ENCODE measurements at places on chromosomes 1 and 21.
A peak's percentile ranks its signal among the peaks of the same experiment; 100 is the strongest.

- no peak for DNase-seq
These were observed 40.2 kb upstream of the NLRP3 start for GRCh38 chr1:247375747-247376146.

GRCh38 chr1:229221106-229222019 lies 49.5 kb upstream of the RAB4A start:
- no peak for DNase-seq

DNA sequence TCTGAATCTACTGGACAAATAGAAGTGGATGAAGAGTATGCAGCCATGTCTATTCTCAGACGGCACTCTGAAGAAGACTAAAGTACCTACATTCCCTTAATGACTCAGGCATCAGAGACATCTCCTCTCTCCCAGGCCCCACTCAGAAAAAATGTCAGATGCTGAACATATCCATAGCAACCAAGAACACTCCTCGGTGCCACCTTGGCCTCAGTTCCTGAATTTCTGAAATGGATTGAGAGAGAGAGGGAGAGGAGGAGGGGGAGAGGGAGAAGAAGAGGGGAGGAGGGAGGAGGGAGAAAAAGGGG lies 16.0 kb upstream of the OVAAL start:
- DNase-seq, result no peak

DNA sequence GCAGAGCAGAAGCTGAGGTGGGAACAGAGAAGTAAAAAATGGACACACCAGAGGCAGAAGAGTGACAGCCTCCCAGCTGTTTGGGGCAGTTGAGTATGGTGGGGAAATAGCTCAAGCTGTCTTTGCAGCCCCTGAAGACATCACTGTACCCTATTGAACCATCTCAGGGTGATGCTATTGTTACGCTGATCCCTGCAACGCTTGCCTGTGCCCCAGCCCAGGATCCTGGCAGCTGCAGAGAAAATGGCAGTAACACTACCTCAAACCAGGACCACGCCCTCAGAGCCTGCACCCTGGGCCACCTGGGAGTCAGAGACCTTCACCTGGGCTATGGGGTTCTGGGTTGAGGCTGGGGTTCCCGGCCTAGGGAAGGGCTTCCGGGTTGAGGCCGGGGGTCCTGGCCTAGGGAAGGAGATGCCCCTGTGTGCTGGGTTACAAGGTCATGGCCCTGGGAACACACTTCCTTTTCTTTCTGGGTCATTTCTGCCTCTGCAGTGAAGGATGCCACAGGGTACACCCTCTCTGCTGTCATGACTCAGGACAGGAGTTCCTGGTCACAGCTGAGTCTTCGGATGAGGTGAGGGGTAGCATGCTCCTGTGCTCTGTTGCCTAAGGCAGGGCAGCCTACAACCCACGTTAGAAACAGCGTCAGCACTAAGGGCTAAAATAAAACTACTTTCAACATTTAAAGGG lies 11.6 kb downstream of the BSND start:
- DNase-seq, result no peak

DNA sequence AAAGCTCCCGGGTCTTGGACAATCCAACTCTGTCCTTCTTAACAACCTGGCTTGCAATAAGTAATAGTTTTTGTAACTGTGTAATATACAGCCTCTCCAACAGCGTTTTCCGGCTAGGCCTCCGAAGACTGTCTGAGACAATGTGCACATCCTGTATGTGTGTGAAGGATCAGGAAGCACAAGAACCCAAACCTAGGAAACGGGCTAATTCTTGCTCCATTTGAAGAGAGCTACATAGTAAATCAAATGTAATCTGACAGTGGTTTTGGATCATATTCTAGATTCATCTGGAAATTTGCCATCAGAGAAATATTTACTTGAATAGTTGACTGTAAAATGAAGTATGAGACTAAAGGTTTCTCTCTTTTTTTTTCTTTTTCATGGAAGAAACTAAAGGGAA lies 1.2 kb downstream of the GPR52 start:
- no peak for DNase-seq

DNA sequence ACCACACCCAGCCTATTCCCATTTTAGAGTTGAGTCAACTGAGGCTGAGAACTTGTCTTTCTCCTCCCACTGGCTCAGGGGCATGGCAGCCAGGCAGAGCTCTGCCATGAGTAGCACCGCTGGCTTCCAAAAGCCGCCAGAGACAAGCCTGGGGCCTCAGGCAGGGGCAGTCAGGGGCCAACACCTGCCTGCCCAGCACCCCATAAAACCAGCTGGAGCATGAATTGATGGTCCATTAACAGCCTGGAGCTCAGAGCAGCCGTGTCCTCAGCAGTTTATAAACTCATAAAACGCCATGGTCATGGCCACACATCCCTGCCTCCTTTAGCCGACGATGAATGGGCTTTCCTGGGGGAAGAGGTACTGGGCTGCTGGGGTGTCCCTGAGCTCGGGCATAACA lies 50.6 kb upstream of the PAX7 start:
- DNase-seq, result no peak

GRCh38 chr1:216926720-216927510 lies 203.7 kb upstream of the ESRRG start:
- DNase-seq, result no peak

DNA sequence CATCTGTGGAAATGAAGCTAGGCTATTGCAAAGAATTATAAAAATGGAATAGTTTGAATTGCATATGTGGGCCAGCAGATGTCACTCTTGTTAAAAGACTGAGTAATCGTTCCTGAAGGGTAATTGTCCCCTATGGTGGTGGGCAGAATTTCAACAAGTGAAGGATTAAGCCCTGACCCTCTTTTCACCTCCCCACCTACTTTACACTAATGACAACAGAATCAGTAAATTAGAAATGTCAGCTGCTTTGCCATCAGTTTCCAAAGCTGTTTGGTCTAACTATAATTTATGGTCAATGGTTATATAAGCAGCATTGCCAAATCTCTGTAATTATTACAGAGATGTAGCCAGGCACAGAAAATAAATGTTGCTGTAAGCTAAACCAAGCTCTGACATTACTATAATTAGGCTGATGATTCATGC lies 898.6 kb downstream of the AMY1C start:
- DNase-seq, result no peak

DNA sequence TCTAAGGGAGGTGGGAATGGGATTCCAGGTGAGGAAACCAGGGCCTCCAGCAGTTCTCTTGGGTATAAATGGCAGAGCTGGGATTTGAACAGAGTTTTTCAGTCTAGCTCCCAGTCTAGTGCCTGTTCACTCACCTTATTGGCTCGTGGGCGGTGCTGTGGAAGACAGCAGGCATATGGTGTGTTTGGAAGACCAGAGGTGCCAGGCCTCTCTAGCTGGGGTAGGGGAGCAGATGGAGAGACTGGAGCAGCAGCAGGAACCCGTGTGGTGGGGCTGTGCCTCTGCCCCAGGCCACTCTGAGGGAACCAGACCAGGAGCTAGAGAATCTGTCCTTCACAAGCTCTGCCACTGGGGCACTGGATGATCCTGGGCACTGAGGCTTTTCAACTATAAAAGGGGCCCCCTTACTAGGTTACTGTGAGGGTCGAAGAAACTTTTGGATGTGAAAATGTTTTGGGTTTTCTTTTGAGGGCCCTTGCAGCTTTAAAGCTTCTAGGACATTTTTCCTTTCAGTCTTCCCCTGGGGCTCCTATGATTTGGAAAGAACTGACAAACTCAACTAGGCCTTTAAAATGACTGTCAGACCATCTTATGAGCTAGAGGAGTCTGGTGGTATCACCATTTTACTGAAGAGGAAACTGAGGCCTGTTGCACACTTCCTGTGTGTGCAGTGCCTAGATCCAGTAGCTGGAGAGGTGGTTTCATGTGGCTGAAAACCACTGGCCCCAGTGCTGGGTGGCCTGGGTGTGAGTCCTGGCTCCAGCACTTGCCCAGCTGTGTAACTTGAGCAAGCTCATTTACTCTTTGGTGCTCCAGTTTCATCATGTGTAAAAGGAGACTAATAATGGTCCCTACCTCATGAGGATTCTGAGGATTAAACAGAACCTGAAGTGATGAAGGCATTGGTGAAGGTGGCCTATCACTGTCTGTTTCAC lies 6.1 kb downstream of the DMRTB1 start:
- no peak for DNase-seq

DNA sequence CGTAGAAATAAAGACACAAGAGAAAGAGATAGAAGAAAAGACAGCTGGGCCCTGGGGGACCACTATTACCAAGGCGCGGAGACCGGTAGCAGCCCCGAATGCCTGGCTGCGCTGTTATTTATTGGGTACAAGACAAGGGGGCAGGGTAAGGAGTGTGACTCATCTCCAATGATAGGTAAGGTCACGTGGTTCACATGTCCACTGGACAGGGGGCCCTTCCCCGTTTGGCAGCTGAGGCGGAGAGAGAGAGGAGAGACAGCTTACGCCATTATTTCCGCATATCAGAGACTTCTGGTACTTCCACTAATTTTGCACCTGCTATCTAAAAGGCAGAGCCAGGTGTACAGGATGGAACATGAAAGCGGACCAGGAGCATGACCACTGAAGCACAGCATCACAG lies 4.1 kb upstream of the TPRG1L start:
- DNase-seq, result no peak

DNA sequence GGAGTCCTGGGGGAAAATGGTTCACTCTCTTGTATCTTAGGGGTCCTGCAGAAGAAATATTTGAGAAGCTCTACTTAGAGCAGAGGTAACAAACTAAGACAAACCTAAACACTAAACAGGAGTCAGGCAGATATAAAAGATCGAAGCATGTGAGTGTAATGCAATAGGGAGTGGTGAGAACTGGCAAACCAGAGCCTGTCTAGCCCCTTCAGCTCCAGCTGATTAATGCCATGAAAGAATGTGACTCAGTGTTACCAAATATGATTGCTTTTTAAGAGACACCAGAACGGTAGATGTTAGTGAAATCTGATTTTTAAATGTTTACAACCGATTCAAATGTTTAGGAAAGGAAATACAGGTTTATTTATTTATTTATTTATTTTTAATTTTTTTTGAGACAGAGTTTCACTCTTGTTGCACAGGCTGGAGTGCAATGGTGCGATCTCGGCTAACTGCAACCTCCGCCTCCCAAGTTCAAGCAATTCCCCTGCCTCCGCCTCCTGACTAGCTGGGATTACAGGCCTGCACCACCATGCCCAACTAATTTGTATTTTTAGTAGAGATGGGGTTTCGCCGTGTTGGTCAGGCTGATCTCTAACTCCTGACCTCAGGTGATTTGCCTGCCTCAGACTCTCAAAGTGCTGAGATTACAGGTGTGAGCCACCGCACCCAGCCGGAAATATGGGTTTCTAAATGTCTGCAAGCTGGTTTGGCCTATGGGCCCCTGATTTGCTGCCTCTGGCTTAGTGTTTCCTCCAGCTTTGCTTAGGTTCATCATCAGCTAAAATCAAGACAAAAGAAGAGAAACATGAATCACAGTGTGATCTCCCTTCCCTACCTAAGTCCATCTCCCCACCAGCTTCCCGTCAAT lies 12.2 kb downstream of the TXNIP start:
- peak; percentile 51 for DNase-seq

GRCh38 chr1:242876030-242876429 lies 351.5 kb upstream of the PLD5 start:
- DNase-seq, result no peak

DNA sequence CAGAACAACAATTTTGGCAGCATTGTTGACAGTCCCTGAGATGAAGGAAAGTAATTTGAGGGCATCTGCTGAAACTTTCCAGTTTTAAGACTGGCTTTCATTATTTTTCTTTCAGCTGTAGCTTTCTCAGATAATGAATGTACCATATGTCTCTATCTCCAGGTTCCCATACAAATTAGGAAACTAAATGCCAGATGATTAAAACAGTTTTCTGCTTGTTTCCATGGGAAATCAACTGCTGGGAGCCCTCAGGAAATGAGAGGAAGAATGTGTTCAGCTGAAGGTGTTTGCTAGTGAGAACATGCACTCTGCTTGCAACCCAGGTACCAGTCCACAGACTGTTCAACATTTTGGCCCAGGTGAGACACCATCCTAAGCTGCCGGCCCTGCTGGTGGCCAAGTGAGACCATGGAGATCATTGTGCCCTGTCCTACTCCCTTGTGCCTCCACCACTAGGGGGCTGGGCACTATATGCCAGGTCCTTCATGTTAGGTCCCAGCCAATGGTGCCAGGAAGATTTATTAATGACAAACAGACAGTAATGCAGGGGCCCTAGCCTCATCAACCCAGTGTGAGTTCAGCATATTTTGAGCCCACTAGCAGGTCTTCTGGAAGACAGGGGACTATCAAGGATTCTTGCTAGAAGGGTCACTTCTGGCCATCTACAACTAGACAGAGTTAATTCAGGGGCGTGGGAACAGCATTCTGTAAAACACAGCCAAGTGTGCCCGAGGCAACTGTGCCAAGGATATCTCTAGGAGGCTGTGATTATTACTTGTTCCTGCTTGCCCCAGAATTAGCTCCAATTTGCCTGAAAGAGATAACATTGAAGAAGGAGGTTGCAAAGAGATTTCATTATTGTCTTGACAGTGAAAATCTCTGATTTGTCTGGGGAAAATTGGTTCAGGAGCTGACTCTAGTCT lies 17.0 kb upstream of the LRRC8C start:
- DNase-seq, result no peak

DNA sequence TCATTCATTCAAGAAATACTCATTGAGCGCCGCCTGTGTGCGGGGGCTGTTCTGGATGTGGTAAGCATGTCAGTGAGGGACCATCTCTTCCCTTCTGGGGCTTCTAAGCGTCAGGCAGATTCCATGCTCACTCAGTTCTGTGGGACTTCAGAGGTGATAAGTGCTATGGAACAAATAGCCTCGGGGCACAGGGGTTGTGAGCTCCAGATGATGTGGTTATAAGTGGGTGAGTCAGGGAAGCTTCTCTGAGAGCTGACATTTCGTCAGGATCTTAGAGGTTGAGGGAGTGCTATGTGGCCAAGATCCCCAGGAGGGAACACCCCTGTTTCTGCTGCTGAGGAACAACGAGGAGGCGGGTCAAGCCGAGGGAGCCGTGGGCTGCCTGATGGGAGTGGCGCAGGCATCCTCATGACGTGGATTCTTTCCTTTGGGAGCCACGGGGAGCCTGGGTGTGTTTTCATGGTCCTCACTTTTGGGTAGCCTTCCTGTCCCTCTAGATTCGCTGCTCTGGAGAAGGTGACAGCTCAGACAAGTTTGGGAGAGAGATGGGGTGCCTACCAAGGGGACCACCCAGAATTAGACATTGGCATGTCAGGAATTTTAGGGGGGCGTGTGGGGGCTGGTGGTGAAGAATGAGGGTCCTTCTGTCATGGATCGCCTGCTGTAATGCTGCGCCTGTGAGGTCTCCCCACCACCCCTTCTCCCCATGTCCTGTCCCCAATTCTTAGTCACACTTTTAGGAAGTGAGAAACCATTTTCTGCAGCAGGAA lies 38.5 kb downstream of the HUNK start:
- no peak for DNase-seq

DNA sequence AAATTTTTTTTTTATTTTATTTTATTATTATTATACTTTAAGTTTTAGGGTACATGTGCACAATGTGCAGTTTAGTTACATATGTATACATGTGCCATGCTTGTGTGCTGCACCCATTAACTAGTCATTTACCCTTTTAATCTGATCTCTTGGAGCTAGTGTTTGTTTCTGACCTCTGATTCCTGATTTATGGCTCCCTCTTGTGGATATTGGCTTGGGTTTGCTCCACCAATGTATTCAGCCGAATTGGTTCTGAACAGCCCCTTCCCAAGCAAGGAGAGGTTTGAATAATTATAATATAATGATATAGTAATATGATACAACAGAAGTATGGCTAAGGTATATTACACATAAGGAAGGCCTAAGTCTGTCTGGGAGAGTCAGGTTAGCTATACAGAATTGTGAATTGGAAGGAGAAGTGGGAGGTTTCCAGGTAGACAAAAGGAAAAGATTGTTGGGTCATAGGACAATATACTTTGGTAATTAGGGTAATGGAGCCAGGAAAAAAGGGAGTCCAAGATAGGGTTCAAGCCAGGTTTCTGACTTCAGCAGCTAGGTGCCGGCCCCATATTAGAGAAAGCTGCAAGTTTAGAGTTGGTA lies 53.1 kb upstream of the HMCN1 start:
- DNase-seq, result peak; percentile 46
